ENCODE measurements at places on chromosomes 5 and 9.
A peak's percentile ranks its signal among the peaks of the same experiment; 100 is the strongest.

DNA sequence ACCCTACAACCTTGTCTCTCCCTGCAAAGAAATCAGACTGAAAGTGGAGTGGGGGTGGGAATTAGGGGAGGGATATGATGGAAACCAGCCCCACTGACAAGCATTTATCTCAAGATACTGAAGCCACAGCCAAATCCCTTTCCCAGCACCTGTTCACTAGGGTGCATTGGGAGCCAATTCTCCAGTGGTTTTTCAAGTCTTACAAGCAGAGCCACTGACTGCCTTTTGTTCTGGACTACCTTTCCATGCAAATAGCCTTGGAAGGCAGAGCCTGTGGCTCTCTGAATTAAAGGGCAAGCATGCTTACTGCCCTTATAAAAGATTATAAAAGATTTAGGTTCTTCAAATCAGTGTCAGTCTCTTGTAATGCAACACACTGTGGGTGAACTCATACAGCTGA, 8.8 kb upstream of the GGTA1 start:
- no peak for DNase-seq

- peak; percentile 81 for DNase-seq
Measured at GRCh38 chr9:37976714-37977477, 73.0 kb upstream of the SLC25A51 start.

DNA sequence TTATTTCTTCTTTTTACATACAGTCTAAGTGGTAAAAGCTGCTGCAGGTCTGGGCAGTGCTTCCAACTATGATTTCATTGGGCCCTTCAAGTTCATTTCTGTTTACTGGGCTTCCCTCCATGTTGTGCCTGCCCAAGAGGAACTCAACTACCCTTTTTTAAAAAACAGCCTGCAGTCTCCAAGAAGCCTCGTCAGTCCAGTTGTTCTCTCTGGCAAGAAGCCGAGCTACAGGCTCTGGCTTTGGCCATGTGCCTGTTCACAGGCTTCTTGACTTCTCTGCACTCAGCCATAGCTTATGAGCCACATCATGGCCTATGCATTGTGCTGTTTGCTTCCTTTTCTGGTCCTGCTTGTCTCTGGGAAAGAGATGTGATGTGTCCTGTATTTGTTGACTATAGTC, 119.7 kb upstream of the PJA2 start:
- peak; percentile 74 for DNase-seq

DNA sequence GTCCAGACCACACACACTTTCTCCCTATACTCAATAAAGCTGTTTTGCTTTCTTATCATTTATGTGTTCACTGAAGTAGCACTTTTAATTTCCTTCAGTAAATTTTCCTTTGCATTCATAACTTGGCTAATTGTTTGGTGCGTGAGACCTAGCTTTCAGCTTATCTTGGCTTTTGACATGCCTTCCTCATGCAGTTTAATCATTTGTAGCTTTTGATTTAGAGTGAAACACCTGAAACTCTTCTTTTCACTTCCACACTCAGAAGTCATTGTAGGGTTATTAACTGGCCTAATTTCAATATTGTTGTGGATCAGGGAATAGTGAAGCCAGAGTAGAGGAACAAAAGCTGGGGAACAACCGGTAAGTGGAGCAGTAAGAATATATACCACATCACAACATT, 114.7 kb downstream of the ST8SIA4 start:
- DNase-seq: no peak

DNA sequence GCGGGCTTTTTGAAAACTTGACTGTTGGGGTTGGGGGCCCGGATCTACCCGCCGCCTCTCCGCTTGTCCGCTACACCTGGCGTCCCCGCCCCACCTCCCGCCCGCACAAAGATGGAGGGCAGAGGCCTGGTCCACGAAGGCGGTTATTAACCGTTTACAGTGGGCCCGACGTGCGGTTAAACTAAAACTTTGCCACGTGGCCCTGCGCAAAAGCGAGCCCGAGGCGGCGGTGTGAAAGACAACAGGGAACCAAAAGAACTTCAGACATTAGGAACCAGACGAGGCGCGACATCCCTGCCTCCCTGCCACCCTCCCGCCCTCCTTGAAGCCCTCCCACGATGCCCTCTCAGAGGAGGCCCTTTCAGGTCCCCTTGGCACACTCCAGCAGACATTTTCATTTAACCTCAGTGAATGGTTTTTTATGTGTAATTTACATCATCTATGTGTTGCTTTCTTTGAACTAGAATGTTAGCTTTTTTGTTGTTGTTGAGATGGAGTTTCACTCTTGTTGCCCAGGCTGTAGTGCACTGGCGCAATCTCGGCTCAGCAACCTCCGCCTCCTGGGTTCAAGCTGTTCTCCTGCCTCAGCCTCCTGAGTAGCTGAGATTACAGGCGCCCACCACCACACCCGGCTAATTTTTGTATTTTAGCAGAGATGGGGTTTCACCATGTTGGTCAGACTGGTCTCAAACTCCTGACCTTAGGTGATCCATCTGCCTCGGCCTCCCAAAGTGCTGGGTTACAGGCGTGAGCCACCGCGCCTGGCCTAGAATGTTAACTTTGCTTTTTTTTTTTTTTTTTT, 999 bp upstream of the HNRNPA0 start:
- no peak for DNase-seq

DNA sequence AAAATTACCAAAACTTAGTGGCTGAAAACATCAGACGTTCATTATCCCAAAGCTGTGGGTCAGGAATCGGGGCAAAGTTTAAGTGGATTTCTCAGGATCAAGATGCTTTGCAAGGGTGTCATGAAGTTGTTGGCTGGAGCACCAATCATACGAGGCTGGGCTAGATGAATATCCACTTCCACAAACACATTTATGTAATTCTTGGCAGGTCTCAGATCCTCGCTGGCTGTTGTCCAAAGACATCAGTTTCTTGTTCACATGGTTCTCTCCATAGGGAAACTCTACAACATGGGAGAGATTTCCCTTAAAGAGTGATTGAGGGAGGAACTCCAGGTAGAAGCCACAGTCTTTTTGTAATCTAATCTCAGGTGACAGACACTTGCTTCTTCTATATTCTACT, 20.2 kb upstream of the CCDC192 start:
- no peak for DNase-seq

- no peak for DNase-seq
Measured at GRCh38 chr9:29220596-29221251, 1647.4 kb upstream of the C9orf72 start.

DNA sequence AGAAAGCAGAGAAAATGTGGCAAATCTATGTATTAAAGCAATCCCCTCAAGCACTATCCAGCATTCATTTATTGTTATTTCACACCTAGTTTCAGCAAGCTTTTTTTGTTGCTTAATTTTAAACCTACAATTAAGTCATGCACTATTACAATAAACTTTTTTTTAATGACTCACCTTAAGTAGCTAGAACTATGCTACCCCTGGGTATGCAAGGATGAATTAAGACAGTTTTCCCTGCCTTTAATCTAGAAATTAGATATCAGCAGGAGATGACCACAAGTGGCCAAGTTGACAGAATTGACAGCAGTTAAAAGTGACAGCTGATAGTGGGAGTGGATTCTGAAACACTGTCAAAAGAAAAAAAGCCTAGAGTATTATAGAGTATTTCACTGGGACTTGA, 20.0 kb downstream of the ITGA1 start:
- DNase-seq: no peak

DNA sequence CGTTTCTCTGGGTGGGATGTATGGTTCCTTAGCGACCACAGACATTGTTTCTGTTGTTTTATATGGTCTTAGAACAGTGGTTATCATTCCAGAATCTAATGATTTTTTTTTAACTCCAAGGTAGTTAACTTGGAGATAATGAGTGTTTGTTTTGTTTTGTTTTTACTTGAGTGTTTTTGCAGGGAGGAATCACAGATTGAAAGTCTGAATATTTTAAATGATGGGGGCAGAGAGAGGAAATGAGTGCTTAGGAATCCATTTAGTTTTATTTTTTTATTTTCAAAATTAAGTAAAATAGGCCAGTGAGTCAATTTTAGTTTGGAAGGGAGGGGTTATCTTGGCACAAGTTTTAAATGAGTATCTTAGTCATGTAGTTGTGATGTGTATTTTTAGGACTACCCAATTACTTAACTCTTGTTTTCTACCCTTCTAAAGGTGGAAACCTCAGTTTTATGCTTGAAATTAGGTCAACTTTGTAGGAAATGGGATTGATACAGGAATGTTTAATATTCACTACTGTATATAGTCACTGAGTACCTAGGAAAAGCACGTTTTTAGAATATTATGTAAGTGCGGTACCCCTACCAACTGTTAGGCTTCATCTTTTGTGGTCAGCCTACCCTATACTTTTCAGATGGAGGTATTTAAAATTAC, 2.0 kb downstream of the UBE2R2 start:
- no peak for DNase-seq

- DNase-seq: no peak
Measured at GRCh38 chr5:120304663-120305062, 159.4 kb upstream of the PRR16 start.

DNA sequence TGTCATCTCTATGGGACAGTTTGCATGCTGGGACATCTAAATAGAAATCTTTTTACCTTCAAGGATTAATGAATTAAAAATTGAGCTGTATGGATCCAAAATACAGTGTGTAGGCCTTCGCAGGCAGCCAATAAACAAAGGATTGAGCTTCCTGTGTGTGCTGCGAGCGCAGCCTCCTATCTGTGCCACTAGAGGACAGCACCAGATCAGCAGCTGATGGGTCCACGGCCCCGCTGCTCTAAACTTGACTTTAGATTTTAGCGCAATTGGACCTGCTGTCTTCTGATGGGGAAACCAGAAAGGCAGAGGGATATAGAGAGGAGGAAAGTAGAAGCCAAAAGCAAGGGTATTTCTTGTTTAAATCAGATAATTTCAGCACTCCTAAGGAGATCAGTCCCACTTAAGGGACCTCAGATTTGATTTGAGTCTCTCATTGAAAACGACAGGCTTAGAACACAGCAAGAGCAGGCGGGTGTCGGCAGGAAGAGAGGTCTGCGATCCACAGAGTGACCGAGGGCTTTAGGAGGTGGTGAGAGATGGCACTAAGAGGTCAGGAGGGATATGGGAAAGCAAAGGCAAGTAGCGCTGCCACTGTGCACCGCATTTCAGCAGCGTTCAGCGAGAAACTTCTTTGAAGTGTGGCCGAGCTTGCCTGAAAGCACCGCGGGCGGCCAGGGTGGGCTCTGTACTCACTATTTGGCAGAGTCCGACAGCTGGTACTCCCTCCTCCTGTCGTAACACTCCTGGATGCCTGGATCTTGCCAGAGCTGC, 214.3 kb downstream of the GNA14 start:
- DNase-seq: peak; percentile 58

GRCh38 chr5:41925555-41925951, 472 bp downstream of the FBXO4 start:
- DNase-seq: peak; percentile 29
